ENCODE measurements at places on chromosomes 3 and 15.

DNA sequence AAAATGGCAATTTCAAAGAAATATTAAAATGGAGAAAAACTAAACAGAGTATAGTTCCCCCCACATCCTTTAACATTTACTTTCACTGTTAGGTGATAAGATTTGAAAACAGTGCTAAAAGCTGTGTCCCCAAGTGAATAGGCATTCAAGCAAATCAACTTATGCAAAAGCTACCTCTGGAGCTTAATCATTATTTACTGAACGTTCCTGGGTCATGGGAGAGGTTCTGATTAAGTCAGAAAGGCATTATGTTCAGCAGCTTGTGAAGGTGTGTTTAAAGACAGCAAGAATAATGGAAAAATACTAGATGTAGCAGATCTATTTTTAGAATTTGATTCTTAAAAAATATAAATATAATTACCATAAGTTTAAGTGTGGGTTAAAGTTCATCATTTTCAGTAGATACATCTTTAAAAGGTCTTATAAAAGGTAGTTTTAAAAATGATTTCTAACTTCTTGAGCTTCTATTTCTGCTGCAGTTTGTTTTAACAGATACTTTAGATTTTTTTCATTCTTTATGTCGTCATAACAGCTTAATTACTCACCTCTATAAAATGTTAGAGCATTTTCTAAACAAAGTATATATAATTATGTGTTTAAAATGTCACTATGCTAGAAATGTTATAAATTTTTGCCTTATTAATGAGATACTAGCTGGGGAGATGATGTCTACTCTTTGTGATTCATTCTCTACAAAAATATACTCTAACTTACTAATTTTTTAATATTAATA is 127.9 kb downstream of the MITF start:
- DNase-seq, result no peak

DNA sequence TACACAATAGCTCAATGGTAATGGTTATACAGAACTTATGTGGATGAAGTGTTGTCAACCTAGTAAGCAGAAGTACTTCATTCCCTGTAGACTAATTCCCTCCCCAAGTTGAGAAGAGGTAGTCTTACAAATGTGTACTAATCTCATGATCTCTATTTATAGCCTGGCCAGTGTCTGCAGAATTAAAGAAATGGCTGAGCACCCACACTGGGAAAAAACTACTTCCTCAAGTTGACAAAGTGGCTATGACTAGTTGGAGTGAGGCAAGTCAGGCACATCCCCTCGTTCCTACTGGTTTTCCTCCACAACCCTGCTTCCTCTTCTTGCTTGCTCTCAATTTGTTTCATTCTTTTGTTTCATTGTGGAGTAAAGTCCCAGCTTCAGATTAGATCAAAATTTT is 566.7 kb upstream of the ZNF717 start:
- DNase-seq, result no peak

DNA sequence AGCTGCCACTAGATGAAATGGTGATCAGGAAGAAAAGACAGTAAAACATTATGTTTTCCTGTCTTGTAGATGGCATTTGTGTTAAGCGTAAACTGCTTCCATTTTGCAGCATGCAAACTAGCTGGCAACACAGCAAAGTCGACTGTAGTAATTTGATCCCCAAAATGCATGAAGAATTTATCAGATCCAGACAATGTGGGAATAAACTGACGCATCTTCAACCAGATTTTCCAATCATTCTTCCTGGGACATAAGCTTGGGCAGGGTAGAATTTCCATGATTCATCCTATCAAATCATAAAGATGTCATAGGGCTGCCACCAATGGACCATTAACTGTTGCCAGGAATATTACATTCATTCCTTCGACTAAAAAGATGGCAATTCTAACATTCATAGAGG is 260.3 kb downstream of the ERC2 start:
- DNase-seq, result no peak

- no peak for DNase-seq
These were observed 61.1 kb upstream of the ZBTB20 start for GRCh38 chr3:115208066-115208750.

Data from non-pigmented ciliary epithelial cell (primary cell).